Activated T-cell treated with anti-CD3 and anti-CD28 coated beads, Interleukin-2, amount 50 U/mL, for 48 hours (primary cell): ENCODE measurements at places on chromosomes 12 and 14.

GRCh38 chr12:129606239-129606638, 297.6 kb downstream of the TMEM132D start:
- DNase-seq = no peak

DNA sequence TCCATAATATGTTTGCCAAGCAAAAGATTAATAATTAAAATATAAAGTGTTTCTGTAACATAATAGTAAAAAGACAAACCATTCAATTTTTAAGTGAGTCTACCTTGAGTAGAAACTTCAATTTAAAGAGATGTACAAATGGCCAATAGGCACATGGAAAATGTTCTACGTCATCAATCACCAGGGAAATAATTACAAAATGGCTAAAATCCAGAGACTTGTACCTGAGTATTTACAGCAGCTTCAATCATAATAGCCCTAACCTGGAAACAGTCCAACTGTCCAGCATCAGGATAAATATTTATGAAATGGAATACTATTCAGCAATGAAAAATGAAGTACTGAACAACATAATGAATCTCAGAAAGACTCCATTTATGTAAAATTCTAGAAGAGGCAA, 95.5 kb upstream of the FAR2 start:
- no peak for DNase-seq

- DNase-seq = no peak
Observed at GRCh38 chr12:126811391-126811790, 1455.6 kb upstream of the TMEM132C start.

DNA sequence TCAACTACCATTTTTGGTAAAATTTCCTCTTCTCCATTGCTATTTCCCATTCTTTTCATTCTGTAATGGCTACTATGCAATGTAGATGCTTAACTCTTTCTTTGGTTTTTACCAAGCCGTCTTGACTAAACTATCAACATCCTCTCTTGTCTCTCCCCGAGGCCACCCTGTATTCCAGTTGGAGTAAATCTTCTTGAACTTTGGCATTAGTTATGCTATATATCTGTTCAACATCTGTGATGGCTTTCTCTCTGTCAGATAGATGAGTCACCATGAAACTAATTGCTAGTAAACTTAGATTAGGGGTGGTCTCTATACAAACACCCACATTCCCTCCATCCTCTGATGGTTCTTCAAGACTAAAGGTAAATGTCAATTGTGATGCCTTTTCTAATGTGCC, 63.4 kb downstream of the LMO3 start:
- DNase-seq = no peak
